ENCODE measurements at places on chromosomes 2 and 18.

DNA sequence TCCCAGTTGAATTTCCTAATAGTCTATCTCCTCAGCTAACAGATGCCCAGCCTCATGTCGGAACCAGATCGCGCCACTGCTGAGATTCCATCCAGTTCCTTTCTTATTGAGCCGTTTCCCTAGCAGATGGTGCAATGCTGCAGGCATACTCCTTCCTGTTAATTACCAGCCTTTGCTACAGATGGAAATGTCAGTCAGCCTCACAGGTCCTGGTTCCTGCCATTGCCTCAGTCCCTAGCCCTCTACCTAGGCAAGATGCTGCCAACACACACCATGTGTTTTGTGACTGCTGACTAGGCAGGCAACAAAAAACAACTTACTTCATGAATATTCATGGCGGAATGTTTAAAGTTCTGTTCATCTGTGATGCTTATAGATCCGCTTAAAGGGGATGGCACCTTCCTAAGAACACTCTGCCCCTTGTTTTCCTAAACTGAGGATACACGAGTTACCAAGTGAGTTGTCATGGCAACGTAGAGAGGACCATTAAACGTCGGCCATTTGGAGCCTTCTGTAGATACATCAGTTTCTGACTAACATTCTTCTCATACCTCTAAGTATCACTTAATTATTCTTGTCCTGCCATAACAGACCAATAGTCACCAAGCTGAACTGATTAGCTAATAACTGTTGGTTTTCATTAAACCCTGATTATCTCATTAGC, 749.5 kb downstream of the RNF144A start:
- no peak for DNase-seq

GRCh38 chr2:177072090-177072489, 140.5 kb upstream of the HNRNPA3 start:
- no peak for DNase-seq

- DNase-seq = peak; percentile 17
Measured at GRCh38 chr2:203718087-203718486, 11.6 kb downstream of the CD28 start.

DNA sequence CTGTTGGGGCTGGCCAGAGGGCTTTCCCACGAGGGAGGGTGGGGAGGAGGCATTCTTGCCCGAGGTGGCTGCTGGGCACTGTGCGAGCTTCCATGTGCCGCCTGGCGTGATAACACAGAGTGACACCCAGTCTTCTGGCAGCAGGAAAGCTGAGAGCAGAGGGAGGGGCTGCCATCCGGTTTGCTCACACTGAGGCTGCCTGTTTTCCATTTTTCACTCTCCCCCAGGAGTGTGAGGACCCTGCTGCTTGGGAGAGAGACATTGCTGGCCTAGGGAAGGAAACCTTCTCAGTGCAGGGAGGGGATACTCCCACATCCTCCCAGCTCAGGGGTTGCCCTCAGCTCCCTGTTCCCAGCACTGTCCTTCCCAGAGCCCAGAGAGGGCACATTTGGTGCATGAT, 73.1 kb downstream of the INHBB start:
- DNase-seq = no peak

DNA sequence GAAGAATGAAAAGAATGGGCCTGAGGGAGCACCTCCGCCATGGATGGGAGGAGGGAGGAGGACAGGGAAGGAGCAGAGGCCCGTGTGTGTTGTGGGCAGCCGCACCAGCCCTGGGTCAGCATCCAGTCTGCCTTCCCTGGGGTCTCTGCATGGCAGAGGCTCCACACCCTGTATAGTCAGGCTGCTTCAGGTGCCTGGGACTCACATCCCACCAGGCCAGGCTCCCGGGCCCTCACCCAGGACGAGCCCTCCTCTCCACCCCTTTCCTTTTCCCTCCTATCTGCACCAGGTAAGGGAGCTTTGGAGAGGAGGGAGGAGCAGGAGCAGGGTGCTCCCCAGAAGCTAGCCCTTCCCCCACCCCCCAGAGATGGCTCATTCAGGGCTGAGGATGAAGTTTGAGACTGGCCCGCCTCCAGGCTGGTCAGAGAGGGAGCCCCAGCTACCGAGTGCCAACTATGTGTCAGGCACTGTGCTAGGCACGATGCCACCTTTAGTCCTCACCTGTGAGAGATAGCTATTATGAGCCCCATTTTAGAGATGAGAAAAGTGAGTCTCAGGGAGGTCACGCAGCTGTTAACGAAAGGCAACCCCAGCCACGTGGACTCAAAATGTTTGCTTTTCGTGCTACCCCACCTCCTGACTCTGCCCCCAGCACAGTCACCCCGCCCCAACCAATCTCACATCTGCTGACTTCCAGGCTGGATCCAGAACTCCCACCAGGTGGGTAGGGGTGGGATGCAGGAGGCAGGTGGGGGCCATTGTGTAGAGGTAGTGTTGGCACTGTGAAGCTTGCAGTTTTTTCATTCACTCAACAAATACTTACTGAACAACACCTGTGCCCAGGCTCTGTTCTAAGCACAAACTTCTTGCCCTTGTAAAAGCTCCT, 242.1 kb downstream of the DYSF start:
- DNase-seq = no peak

DNA sequence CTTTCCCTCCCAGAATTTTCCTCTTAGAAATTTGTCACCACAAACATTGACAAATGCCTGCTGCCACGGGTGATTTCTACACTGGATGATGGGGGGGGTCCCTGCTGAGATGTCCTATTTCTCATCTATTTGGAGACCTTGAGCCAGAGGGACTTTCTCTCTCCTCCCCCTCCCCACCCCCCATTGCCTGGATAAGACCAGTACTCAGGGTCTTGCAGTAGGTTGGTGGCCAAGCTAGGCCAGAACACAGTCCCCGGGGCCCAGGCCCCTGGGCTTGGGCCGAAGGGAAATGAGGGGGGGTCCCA, 560 bp upstream of the DUSP2 start:
- DNase-seq = no peak

- DNase-seq = no peak
Measured at GRCh38 chr2:18597618-18598017, 8.2 kb upstream of the NT5C1B start.

GRCh38 chr2:156673333-156673615, 237.1 kb downstream of the GPD2 start:
- no peak for DNase-seq

DNA sequence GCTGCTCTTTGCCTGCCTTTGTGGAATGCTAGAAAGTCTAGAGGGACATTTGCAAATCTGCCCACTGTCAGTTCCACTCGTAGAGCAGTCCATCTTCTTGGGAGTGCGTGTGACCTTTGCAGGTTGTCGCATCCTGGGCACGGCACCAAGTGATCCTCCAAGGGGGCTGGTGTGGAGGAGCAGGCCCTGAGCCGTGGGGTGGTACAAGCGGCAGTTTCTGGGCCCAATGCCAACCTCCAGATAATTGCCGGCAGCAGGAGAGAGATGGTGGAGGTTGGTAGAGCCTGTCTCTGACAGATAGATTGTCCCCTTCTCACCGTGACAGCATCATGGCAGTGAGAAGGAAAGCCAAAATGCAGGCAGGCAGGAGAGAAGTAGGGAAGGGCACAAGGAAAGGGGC, 150.7 kb upstream of the SLC14A2 start:
- no peak for DNase-seq

DNA sequence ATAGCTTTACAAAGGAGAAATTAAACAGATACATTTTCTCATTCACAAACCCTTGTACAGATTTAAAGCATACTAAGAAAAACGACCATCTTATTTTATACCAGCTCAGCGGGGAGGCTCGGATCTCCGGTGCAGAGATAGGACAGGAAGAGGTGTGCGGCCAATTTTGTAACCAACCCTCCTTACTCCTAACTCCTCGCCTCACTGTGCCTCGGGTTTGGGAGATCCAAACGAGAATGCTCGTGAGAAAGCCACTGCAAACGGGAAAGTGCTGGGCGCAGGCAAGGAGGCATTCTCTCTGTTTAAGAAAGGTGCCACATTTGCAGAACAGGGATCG, 1.2 kb downstream of the KDSR start:
- no peak for DNase-seq

DNA sequence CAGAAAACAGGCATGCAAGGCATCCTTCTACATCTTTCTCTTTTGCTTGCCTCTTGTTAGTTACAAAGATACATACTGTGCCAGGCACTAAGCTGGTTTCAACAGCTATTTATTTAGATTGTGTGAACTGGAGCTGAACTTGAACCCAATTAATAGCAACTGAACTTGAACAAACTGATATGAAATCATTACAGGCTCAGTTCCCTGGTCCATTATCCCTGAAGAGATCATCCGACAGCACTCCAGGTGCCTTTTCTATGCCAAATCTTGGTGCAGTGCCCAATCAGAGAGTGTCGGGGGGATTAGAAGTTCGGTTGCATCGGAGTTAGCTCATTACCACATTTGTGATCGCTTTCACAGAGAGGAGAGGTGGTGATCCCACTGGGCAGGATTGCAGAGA, 477.6 kb downstream of the PARD3B start:
- no peak for DNase-seq

DNA sequence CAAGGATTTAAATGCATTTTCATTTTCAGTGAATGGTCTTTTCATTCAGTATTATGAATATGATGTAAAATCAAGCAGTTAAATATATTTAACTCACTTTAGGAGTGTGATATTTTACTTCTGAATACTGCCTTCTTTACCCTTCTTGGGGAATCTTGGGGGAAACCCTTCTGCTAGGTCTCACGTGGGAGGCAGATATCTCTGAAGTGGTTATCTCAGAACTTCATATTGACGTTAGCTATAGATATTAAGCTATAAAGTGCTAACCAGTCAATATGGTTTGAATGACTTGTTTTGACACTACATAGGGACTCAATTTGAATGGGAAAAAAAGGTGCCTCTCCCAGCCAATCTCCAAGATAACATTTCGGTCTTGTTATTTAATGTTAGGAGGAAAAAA, 9.8 kb downstream of the REL start:
- DNase-seq = no peak

Measured in activated CD4-positive, alpha-beta T cell treated with anti-CD3 and anti-CD28 coated beads, Interleukin-2, amount 50 U/mL, for 4 hours (primary cell).